ENCODE measurements at places on chromosomes 7 and 10.

DNA sequence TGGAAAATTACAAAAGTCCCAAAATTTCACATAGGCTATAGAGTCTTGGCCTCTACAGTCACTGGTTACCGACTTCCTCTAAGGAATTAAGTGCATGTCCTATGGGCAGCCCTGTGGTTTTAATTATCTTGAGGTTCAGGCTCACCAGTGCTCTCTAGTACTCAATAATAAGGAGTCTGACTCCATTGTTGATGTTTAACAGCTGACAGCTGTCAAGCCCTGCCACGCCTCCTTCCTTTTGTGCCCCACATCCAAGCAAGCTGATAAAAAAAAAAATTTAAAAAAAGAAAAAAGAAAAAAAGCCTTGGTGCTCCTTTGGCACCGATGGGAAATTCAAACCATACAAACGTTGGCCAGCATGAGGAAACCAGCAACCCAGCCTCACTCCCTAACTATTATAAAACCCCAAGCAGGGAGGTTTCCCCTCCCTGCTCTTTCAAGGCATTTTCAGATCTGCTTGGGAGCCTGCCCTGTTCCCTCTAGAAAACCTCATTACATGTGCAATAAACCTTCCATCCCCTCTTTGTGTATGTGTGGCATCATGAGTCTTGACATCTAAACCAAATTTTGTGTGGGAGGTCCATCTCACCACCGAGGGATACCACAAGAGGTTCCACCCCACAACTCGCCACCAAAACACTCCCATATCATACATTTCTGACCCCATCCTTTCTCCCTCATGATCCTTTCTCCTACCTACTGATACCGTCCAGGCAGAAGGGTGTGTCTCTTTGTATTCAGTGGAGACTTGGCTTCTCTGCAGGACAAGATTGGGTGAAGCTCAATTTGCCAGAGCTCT lies 70.9 kb upstream of the CCDC71L start:
- DNase-seq, result no peak

GRCh38 chr7:128055637-128056036 lies 24.4 kb upstream of the LRRC4 start:
- DNase-seq, result no peak

DNA sequence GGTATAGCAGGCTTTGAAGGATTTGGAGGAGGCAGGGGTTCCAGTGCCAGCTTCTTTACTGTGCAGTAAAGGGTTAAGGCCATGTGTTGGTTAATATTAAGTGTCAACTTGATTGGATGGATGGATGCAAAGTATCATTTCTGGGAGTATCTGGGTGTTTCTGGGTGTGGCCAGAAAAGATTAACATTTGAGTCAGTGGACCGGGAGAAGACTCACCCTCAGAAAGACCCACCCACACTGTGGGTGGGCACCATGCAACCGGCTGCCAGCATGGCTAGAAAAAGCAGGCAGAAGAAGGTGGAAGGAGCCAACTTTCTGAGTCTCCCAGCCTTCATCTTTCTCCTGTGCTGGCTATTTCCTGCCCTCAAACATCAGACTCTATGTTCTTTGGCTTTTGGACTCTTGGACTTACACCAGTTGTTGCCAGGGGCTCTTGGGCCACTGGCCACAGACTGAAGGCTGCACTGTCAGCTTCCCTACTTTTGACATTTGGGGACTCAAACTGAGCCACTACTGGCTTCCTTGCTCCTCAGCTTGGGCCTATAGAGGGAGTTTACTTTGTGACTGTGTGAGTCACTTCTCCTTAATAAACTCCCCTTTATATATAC lies 6.8 kb upstream of the TRUB1 start:
- no peak for DNase-seq

- no peak for DNase-seq
Measured at GRCh38 chr7:157612009-157612663, 275.3 kb downstream of the DNAJB6 start.
